ENCODE measurements at places on chromosomes 5 and 9. TPM values are rescaled to one million over a fixed set of nuclear protein-coding genes. Genes with fewer than 3 reads are reported as not detected.

Gene HCN1
- not detected for total RNA-seq

Gene MSX2
- total RNA-seq: 6.0 TPM

Gene TAF1L
- under 0.01 TPM for total RNA-seq

Gene FOXD4L4
- 0.13 TPM for total RNA-seq

Gene IFNW1
- total RNA-seq: not detected

Gene ZNF879
- total RNA-seq: 7.3 TPM

Gene PIP5KL1
- total RNA-seq: 3.9 TPM

Gene DDX4
- not detected for total RNA-seq

Gene CER1
- total RNA-seq: not detected

Gene UBE2QL1
- total RNA-seq: 1.3 TPM

Gene KCNV2
- total RNA-seq: not detected

Gene INSL6
- not detected for total RNA-seq

Gene SYK
- not detected for total RNA-seq

Gene EDIL3
- total RNA-seq: 442 TPM

Gene HAUS6
- 19.2 TPM for total RNA-seq

Gene PCDHGA6
- 7.8 TPM for total RNA-seq

Gene SLC6A3
- total RNA-seq: 0.13 TPM

Gene B4GALT7
- 22.7 TPM for total RNA-seq

All from articular chondrocyte of knee joint (primary cell).